NCI-H82 (cell line): ENCODE measurements at places on chromosomes 5 and 9.

DNA sequence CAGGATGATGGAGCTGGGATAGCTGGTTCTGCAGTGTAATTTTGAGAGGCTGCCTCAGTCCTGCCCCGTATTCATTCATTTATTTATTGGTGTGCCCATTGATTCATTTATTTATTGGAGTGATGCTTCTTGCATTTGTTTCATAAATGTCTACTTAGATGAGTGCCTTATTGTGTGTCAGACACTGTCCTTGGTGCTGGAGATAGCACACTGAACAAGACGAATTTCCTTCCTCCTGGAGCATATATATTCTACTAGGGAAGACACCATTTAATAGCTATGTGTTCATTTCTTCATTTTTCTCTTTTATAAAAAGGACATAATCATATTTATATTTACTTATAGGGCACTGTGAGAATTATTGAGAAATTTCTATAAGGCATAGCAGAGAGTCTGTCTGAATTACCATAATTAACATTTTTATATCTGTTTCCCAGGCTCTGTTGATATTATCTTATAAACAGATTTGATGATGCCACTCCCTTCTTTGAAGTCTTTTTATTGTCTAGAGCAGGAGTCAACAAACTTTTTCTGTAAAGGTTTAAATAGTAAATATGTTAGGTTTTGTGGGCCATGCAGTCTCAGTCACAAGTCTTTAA is 433.9 kb upstream of the ZNF608 start:
- DNase-seq, result no peak

DNA sequence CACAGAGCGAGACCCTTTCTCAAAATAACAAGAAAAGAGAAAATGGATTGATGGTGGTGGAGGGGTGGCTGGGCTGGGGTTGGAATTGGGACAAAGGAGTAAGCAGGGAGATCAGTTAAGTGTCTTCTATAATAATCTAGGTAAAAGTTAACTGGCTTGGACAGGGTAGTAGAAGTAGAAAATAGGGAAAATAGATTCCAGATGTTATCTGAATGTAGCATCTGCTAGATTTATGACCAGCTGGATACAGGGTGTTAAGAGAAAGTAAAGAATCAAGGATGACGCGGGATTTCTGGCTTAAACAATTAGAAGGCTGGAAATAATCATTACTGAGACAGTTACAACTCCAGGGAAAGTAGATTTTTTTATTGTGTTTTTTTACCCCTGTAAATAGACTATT is 13.0 kb downstream of the PPP6C start:
- DNase-seq, result no peak

GRCh38 chr9:22446589-22446949 is at the start of gene DMRTA1:
DMRTA1 (plus strand) TSS chr9:22446824; CDS start chr9:22447066, 242 bp downstream.
- peak; percentile 90 for DNase-seq

GRCh38 chr5:6554812-6555211 is 78.0 kb downstream of the NSUN2 start:
- no peak for DNase-seq

DNA sequence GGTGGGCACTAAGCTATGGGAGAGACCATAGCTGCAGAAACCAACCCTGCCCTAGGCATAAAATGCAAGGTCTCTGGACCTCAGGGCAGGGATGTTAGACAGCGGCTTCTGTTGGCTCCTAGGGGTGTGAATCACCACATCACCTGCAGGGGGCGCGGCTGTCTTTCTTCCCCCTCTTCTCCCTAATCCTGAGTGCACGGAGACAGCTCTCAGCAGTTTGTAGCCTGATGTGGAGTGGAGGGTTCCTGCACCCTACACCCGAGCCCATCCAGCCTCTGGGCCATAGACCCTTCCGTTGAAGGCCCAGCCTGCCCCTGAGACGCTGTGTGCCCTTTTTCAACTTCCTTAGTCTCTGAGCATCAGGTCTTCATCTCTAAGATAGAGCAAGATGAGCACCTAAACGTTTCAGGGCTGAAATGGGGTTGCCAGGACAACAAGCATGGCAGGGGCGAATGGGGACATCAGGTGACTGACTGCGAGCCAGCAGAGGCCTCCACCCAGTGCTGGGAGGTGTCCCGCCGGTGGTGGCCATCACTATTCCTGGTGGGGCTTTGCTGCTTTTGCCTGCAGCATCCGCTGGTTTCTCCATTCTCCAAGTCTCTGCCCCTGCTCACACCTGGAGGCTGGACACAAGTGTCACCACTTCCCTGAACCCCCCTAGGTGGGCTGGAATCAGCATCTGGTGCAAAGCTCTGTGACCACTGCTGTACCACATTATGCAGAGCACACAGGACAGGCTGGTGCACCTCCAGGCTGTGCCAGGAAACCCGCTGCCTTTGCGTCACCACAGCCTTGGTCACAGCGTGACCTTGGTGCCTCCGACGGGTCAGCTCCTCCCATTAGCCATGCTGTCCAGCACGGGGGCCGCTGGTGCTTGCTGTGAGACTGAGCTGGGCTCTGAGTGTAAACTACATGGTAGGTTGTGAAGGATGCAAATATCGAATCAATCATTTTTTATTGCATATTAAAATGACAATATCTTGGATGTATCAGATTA is 2.5 kb upstream of the SEC16A start:
- peak; percentile 90 for DNase-seq
